Large intestine (tissue), 12 donors: ENCODE measurements at places on chromosomes 7 and 10. TPM values are rescaled to one million over a fixed set of nuclear protein-coding genes. Genes with fewer than 3 reads are reported as not detected.
A peak's percentile ranks its signal among the peaks of the same experiment; 100 is the strongest.

DNA sequence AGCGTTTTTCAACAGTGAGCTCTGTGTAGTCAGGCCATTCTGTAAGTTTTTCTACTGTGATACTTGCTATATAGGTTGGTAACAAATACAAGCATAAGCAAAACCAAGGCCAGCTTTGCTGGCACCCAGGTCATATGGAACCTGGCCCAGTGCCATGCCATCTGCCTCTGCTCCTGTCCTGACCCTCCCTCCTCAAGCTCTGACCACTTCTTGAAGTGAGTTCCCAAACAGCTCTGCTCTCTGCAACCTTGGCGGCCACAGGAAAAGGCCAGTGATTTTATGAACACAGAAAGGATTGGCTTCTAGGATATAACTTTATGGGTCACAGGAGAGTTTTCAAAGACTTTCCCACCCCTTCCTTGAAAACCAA, 12.8 kb downstream of the NOD1 start:
- DNase-seq, result no peak

The AGMO gene
- 12.7 TPM for polyA plus RNA-seq

- peak; percentile 26 for DNase-seq
Measured at GRCh38 chr7:101754424-101755159, 62.8 kb upstream of the CUX1 start.

GRCh38 chr10:94363251-94363565, 469 bp upstream of the NOC3L start:
- no peak for DNase-seq
